ENCODE measurements at places on chromosomes 4 and X.

- DNase-seq, result no peak
Measured at GRCh38 chr4:140839406-140839805, 83.2 kb upstream of the TBC1D9 start.

- DNase-seq, result no peak
Measured at GRCh38 chr4:1039493-1040343, 28.3 kb downstream of the FGFRL1 start.

- DNase-seq, result no peak
Measured at GRCh38 chr4:78644744-78645330, 93.3 kb downstream of the ANXA3 start.

- no peak for DNase-seq
Measured at GRCh38 chrX:69101683-69102251, 63.5 kb downstream of the PJA1 start.

DNA sequence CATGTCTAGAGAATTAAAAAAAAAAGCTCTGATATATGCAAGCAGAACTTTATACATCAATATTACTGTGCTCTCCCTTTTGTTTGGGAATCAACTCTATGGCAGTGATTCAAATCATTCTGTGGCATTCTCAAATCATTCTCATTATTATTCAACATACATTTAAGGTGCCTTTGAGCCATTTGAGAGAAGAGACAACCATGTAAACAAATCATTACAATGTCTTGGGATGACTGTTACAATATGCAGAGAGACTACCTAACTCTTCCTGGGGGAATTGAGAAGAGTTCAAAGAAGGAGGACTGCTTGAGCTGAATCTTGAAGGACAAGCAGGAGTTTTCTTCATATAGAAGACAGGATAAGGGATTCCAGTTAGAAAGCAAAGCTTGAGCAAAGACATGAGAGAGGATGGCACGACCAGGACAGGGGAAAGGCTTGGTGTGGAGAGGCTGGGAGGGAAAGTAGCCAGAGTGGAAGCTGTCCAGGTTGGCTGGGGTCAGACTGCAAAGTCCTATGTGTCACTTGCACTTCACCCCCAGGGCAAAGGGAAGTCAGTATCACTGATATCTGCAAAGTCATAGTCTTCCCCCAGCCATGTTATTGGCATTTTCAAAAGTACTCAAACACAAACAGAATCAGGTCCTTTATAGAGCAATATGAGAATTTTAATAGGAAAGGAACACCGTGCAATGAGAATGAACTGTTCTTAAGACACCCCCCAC, 9.0 kb downstream of the SEC24D start:
- DNase-seq, result no peak

DNA sequence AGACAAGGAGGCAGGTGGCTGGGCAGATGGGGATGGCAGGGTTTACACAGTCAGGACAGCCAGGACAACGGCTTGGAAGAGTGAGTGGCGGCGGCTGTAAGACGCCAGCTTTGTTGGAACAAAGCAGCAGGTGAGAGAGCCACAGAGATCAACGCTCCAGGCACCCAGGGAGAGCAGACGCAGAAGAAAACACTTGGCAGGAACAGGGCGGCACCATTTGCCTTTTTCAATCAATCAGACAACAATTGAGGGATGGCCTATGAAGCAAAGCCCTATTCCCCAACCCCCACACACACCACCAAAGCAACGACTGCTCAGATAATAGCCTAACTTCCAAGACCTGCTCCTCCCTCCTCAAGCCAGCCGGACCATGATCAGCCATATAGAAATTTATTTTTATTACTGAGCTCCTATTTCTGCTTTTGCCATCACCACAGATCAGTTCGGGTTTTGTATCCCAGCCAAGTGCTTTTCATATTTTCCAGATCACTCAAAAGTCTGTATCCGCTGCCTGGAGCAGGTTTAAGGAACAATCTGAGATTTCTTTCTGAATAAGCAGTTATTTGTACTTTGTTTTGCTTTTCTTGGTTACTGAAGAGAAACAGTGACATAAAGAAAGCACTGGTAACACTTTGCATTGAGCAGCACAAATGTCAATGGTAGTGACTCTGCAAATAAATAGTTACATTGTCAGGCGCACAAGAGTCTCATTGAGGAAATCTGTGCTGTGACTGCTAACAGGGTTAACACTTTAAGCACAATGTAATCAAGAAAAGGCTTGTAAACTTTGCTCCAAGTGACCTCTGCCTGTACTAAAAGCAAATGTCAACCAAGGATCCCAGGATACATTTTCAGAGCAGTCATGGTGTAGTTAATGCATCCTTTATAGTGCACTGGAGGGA, 81.8 kb upstream of the RBPJ start:
- no peak for DNase-seq

- DNase-seq, result no peak
Measured at GRCh38 chrX:17024886-17025285, 78.4 kb downstream of the REPS2 start.

- no peak for DNase-seq
Measured at GRCh38 chrX:18146009-18146408, 74.7 kb downstream of the BEND2 start.

DNA sequence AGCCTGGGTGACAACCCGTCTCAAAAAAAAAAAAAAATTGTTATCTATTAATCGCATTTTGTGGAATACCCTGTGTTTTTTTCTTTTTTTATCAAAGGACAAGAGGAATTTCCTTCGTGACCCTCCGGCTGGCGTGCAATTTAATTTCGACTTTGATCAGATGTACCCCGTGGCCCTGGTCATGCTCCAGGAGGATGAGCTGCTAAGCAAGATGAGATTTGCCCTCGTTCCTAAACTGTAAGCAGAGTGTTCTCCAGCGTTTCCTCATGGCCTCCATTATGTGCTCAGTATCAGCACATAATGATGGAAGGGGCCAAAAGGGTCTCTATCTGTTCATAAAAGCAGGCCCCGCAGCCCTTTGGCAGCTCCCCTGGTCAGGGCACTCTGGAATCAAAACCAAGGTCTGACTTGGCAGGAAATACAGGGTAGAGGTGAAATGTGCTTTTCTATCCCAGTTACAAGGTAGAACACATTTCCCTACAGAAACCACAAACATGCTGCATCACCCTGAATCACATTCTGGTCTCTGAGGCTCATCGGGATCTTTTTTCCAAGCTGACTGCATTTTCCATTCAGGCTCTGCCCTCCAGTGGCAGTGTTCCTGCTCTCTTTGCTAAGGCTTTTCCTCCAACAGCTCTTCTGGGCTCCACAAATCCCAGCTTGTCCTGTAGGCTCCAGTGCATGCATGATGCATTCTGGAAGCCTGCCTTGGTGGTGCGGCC, 24.4 kb downstream of the SYAP1 start:
- no peak for DNase-seq

DNA sequence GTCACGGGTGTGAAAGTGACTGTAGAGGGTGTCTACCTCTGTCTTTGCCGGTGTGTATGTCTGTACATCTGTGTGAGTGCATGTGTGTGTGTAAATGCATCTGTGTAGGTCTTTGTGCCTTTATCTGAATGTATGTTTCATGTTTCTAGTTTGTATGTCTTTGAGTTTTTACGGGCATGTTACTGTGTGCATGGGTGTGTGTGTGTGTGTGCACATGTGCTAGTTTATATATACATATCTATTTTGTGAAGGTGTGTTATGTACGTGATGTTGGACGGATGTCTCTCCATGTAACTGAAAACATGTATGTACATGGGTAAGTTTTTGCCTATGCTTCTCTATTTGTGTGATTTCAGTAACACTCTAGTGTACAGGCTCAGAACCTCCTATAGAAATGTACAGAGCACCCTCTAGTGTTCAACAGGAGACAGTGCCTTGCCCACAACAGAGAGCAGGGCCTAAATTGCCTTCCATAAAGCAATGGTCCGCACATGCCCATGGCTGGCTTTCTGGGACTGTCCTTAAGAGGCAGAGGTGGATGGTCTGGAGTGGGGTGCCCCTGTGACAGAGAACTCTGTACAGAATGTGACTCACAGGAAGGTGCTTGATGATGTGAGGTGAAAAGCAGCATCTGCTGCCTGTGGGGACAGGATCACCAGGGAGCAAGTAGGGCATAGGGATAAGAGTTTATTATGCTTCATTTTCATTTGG, 343.5 kb downstream of the RAPGEF2 start:
- peak; percentile 43 for DNase-seq
